Glutamatergic neuron (in vitro differentiated cells): ENCODE measurements at places on chromosomes 12 and 14. TPM values are rescaled to one million over a fixed set of nuclear protein-coding genes. Genes with fewer than 3 reads are reported as not detected.

- no peak overlapping the region for H3K27ac ChIP-seq
- H3K36me3 ChIP-seq: no peaks in the 10 kb centered on the region
- no peak overlapping the region for H3K4me3 ChIP-seq
- no peaks in the 10 kb centered on the region for H3K27me3 ChIP-seq
- no peaks in the 10 kb centered on the region for H3K4me1 ChIP-seq
Observed at GRCh38 chr14:50303744-50304471, 8.1 kb downstream of the L2HGDH start.

DNA sequence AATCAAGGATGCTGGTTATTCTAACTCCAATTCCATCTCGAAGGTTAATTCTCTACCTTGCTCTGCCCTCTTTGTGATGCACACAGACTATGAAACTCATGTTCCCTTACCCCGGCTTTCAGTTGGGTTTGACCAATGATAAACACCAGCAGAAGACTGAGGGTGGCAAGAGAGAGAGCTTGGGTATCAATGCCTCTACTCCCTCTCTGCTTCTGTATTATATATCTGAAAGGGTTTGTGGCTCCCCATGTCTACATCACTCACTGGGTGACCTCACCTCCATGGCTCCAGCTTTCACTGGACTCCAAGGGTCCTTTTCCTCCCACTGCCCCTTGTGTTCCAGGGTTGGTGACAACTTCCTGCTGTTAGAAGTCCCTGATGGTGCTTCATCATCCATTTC, 659.0 kb upstream of the TBX3 start:
- no peaks in the 10 kb centered on the region for H3K36me3 ChIP-seq
- H3K27ac ChIP-seq: no peak overlapping the region
- DNase-seq: no peak

DNA sequence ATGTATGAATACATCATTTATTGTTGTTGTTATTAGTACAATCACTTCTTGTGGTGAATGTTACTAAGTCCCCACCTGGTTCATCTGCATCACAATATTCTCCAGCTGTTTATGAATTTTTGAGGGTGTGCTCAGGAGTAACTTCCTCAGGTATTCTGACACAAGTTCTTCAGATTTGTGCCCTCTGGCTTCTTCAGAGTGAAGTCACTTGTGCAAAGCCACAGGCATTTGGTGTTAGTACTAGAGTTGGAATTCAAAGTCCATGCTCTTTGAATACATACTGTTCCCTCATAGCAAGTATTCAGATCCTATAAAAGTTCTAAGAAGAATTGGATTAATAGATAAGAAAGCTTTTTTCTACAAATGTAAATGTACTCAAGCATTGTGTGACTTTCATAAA, 150.3 kb upstream of the AVPR1A start:
- DNase-seq: no peak
- H3K27ac ChIP-seq: no peak overlapping the region
- H3K27me3 ChIP-seq: no peaks in the 10 kb centered on the region
- no peaks in the 10 kb centered on the region for H3K36me3 ChIP-seq

DNA sequence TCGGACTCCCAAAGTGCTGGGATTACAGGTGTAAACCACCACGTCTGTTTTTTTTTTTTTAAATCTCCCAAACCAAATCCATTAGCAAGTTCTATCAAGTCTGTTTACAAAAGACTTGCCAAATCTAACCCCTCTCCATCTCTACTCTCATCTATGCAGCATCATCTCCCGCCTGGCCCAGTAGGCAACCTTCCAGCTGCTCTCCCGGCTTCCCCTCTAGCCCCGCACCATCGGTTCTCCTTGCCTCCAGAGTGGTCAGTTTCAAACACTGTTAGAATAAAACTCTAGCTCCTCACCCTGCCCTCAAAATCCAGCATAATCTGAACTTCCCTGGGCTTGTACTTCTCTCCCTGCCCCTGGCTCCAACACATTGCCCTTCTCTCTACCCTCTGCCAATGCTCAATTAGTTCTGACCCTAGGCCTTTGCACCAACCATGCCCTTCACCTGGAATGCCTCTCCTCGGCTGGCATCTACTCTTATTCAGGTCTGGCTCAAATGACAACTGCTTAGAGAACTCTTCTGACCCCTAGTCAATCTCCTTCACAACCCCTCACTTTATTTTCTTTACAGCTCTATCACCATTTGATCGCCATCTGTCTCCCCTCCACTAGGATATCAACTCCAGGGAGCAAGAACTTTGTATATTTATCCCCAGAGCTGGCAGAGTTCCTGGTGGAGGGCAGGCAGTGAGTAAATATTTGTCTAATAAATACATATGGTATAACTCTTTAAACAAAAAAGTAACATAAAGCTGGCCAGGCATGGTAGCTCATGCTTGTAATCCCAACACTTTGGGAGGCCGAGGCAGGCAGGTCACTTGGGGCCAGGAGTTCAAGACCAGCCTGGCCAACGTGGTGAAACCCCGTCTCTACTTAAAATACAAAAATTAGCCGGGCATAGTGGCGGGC, 4.9 kb downstream of the WSB2 start:
- H3K27ac ChIP-seq: peak overlapping the region; percentile 0
- peaks cover 9% of the 10 kb centered on the region for H3K4me1 ChIP-seq
- DNase-seq: no peak
- peaks cover 8% of the 10 kb centered on the region for H3K27me3 ChIP-seq
- no peaks in the 10 kb centered on the region for H3K36me3 ChIP-seq

DNA sequence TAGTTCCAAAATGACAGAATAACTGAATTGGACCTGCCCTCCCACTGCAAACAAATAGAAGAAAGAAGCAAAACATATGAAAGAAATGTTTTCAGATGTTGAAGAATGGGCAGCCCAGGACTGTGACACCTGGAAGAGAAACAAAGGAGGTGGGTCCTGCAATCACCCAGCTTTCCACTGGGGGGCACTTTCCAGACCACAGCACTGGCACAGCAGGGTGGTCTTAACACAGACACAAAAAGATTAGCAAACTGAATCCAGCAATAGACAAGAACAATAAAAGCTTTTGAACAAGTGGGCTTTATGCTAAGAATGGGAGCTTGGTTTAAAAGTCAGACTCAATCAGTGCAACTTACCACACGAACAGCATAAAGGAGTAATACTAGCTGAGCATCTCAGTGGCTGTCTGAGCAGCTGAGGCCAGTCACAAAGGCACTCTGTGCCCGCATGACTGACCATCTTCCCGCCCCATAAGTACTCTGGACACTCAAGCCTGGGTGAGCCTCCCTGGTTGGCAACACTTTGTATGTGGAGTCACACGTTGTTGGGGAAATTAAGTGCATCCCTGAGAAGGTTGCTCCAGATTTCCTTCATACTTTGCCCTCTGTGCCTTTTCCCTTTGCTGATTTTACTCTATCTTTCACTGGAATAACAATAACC, 27.7 kb downstream of the JKAMP start:
- H3K27ac ChIP-seq: no peak overlapping the region
- no peaks in the 10 kb centered on the region for H3K4me1 ChIP-seq
- H3K4me3 ChIP-seq: no peak overlapping the region
- H3K27me3 ChIP-seq: no peaks in the 10 kb centered on the region
- H3K36me3 ChIP-seq: peaks cover 12% of the 10 kb centered on the region

DNA sequence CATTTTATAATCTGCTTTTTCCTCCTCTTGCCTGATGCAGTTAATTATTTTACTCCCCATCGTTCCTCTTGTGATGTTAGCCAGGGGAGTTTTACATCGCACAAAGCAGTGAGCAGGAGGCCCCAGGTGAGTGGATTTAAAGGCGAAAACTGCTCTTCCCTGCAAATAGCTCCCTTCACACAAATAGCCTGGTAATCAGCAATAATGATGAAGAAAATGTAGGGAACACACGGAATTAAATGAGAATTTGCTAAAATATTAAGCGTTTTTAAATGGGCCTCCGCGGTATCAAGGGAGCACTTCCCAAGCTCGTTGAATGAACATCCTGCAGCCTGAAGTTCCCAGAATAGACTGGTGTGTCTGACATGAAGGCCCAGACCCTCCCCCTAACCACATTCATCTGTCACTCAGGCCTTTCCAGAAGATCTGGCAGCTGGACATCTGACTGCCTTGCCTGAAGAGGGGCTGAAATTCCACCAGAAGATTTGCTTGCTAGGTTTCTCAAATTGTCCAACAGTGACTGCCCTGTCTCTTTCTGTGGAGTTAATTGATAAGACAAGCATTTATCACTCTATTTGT, 127.2 kb downstream of the CCDC60 start:
- no peak for DNase-seq
- peaks cover 5% of the 10 kb centered on the region for H3K27me3 ChIP-seq
- H3K4me3 ChIP-seq: no peak overlapping the region
- peaks cover 10% of the 10 kb centered on the region for H3K4me1 ChIP-seq
- H3K27ac ChIP-seq: peak overlapping the region; percentile 56

DNA sequence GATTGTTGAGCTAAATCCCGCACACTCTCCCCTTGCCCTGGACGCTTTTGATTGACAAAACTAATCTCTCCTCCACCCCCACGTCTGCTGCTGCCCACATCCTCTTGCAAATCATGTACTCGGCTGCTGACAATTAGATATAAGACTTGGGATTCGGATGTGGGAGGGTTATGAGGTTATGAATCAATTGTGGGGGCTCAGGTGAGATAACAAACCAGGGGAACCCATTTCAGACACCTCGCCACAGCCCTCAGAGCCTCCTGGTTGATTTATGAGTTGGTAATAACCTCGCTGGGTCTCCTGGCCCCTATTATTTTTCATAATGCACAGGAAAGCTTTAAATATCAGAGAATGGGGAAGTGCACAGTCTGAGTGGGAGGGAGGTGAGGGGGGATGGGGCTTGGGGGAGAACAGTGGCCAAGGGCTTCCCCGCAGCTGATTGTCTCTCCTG, 449.9 kb downstream of the DPF3 start:
- H3K27me3 ChIP-seq: peaks cover 7% of the 10 kb centered on the region
- no peak overlapping the region for H3K27ac ChIP-seq
- H3K36me3 ChIP-seq: no peaks in the 10 kb centered on the region
- peaks cover 6% of the 10 kb centered on the region for H3K4me1 ChIP-seq

DNA sequence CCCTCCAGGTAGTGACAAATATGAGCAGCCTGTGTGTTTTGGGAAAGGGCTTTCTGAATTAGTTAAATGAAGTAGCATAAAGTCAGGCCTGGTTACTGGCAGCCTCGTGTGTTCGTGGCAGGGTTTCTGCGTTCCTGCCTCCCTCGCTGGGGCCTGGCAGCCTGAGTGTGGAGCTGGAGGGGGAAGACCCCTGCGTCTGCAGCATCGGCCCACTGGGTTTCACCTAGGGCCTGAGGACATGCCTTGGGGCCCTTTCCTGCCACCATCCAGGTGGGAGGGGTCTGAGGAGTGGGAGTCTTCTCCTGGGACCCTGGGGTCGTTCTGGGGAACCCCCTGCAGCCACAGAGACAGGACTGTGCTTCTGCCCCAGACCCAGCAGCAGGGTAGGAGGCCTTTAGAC, 20.4 kb upstream of the AMN start:
- H3K36me3 ChIP-seq: peaks cover 14% of the 10 kb centered on the region
- peaks cover 19% of the 10 kb centered on the region for H3K4me1 ChIP-seq
- H3K4me3 ChIP-seq: no peak overlapping the region
- DNase-seq: no peak
- peaks cover 3% of the 10 kb centered on the region for H3K27me3 ChIP-seq

DNA sequence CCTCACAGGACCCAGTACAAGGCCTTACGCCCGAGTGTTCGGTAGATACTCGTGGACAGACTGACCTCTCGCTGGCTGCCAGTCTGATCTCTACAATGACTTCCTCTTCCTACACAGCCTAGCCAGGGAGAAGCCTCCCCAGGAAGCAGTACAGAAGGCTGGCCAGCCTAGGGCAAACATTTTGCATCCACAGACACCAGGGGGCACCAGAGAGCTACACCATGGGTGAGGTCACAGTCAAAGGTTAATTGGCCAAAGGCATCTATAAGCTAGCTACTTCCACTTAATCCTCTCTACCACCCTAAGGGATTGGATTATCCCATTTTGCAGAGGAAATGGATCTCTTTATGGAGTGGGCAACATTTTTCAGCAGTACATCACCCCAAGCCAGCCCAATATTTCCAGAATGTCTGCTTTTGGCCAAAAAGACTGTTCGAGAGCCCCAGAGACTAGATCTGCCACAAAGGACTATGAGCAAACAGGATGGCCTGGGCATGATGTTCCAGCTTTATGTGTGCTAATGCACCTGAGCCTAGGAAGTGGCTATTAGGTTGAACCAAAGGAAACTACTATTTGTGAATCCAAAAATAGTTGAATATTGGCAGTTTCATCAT, 14.6 kb upstream of the PNMA1 start:
- H3K36me3 ChIP-seq: no peaks in the 10 kb centered on the region
- no peak overlapping the region for H3K4me3 ChIP-seq
- H3K27ac ChIP-seq: no peak overlapping the region
- H3K4me1 ChIP-seq: peaks cover 19% of the 10 kb centered on the region

DNA sequence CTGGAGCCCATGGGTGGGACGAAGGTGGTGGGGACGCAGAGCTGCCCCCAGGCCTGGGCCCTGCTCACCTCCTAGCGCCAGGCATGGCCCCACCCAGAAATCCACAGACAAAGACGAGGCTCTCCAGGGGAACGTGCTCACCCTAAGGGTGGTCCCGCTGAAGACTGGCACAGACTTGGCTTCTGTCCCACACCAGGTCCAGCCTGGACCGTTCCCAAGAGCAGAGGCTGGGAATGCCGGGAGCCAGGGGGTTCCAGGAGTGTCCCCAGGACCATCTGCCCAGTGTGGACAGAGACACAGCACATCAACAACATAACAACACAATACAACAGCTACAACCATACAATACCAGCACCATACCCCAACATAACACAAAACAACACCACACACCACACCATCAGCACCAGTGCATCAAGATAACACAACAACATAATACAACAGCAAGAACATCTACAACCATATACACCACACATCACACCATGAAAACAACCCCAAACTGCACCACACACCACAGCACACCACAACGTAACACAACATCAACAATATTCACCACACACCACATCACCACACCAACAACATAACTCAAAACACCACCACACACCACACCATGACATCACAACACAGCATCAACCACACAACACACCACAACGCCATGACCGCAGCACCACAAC, 329.6 kb downstream of the ADGRD1 start:
- H3K4me3 ChIP-seq: no peak overlapping the region
- H3K4me1 ChIP-seq: peaks cover 6% of the 10 kb centered on the region
- no peak for DNase-seq
- H3K36me3 ChIP-seq: no peaks in the 10 kb centered on the region
- H3K27me3 ChIP-seq: peaks cover 7% of the 10 kb centered on the region

DNA sequence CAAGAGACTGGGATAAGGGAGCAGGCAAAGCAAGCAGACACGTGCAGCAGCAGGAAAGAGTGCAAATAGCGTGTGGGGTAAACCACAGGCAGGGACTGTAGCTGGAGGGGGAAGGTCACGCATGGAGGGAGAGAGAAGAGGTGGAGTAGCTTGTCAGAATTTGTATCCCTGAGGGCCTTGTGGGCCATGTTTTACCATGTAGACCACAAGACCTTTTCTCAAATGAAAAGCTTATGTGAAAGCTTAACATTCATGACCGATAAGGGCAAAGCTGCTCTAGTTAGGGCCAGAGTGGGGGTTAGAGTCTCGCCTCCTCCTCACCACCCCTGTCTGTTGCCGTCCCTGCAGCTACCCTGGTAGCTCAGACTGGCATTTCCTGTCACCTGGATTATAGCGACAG, 152.9 kb upstream of the E2F7 start:
- no peak for DNase-seq
- no peaks in the 10 kb centered on the region for H3K27me3 ChIP-seq
- no peak overlapping the region for H3K27ac ChIP-seq
- no peaks in the 10 kb centered on the region for H3K36me3 ChIP-seq
- H3K4me1 ChIP-seq: no peaks in the 10 kb centered on the region

- no peaks in the 10 kb centered on the region for H3K36me3 ChIP-seq
- H3K27me3 ChIP-seq: no peaks in the 10 kb centered on the region
- H3K4me3 ChIP-seq: no peak overlapping the region
- peaks cover 6% of the 10 kb centered on the region for H3K4me1 ChIP-seq
Observed at GRCh38 chr12:93181409-93181965, 196.2 kb upstream of the NUDT4 start.

VDR gene
- not detected for total RNA-seq

CSRP2 gene
- 50.5 TPM for total RNA-seq

CYP27B1 gene
- total RNA-seq: 1.7 TPM
